ENCODE measurements at places on chromosomes 2 and 18.

DNA sequence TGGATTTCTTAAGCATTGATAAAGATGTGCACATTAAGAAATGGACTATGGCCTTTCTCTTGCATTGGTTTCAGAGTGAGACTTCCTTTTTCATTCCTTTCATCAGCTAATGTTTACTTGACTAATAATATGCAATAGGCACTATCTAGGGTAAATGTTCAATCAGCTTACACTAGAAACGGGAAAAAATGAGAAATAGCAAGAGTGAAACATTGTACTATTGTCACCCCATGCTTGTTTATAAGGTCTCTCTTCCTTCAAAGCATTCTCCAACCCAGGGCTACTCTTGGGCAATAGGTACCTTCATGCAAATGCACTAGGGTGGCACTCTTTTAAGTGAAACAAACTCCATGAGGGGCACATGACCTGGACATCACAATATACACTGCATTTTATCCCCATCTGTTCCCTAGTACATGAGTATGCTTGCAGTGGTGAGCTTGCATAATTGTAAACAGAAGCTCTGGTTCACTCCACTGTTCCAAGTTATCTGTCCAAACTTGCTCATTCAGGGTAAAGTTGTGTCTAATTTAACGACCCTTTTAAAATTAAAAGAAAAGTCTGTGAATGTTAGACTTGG is 402.3 kb downstream of the ERBB4 start:
- no peak overlapping the region for H3K4me3 ChIP-seq
- no peaks in the 10 kb centered on the region for H3K4me1 ChIP-seq
- H3K27ac ChIP-seq, result no peak overlapping the region
- H3K36me3 ChIP-seq, result no peaks in the 10 kb centered on the region

- no peak overlapping the region for H3K4me3 ChIP-seq
- peaks cover 36% of the 10 kb centered on the region for H3K36me3 ChIP-seq
- DNase-seq, result no peak
- no peaks in the 10 kb centered on the region for H3K27me3 ChIP-seq
Observed at GRCh38 chr2:20624884-20625485, 25.9 kb downstream of the HS1BP3 start.

GRCh38 chr2:28623582-28624405 is 127.8 kb upstream of the PPP1CB start:
- H3K27ac ChIP-seq, result peak overlapping the region; percentile 97
- H3K4me1 ChIP-seq, result peaks cover 91% of the 10 kb centered on the region
- no peaks in the 10 kb centered on the region for H3K36me3 ChIP-seq
- H3K27me3 ChIP-seq, result no peaks in the 10 kb centered on the region
- DNase-seq, result no peak

GRCh38 chr2:161068670-161069069 is 91.6 kb upstream of the TANK start:
- H3K27ac ChIP-seq, result no peak overlapping the region
- no peak for DNase-seq
- no peaks in the 10 kb centered on the region for H3K36me3 ChIP-seq
- no peaks in the 10 kb centered on the region for H3K4me1 ChIP-seq
- H3K27me3 ChIP-seq, result no peaks in the 10 kb centered on the region
- no peak overlapping the region for H3K4me3 ChIP-seq

DNA sequence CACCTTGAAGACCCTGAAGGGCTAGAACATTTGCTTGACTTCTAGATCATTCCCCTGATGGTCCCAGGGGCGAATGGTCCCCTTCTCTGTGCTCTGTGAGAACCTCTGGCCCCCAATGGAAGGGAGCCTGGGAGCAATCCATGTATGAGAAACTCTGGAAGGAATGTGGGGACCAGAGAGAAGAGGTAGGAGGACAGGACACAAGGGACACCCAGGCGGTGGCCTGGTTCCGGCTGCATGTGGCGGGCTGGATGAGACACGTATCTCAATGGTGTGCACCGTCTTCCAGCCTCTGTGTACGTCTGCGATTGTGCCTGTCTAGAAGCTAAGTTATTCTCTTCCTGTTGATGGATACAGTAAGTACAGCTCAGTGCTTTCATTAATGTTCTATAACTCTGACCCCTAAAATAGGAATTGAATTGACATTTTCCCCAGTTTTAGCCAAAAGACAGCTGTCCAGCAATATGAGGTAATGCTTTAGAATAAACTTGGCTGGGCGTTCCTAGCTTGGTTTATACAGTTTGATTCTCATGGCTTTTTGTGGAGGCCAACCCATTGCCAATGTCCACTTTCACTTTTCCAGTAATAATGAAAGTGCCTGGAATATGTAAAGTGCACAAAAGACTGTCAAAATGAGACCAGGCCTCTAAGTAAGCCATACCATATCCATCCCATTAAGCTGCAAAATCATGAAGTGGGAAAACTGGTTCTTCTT is 30.1 kb upstream of the COPS8 start:
- H3K27ac ChIP-seq, result no peak overlapping the region
- no peak for DNase-seq
- no peaks in the 10 kb centered on the region for H3K4me1 ChIP-seq

GRCh38 chr18:9356976-9357375 is 22.4 kb downstream of the TWSG1 start:
- DNase-seq, result no peak
- no peaks in the 10 kb centered on the region for H3K27me3 ChIP-seq
- H3K4me3 ChIP-seq, result no peak overlapping the region
- no peaks in the 10 kb centered on the region for H3K4me1 ChIP-seq

GRCh38 chr2:189402932-189403331 is 38.3 kb upstream of the WDR75 start:
- no peak for DNase-seq
- no peak overlapping the region for H3K27ac ChIP-seq

DNA sequence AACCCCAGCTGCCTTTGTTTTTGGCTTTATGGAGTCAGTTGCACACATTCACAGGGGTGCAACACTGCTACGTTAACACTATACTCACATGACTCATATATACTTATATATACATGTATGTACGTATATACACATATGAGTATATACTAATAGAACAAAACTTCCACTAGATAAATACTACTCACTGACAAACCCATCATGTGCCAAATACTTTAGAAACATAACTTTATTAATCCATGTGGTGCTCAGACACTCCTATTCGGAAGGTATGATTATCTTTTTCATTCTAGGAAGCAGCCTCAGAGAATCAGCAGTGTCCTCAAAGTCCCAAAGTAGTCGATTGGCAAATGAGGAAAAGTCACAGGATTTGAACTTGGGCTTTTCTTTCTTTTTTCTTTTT is 7.9 kb downstream of the PMAIP1 start:
- H3K27me3 ChIP-seq, result no peaks in the 10 kb centered on the region
- H3K36me3 ChIP-seq, result no peaks in the 10 kb centered on the region
- peaks cover 47% of the 10 kb centered on the region for H3K4me1 ChIP-seq
- no peak overlapping the region for H3K4me3 ChIP-seq
- DNase-seq, result no peak

GRCh38 chr2:85705680-85706039 is 11.5 kb downstream of the GNLY start:
- H3K27ac ChIP-seq, result no peak overlapping the region
- H3K27me3 ChIP-seq, result no peaks in the 10 kb centered on the region
- no peaks in the 10 kb centered on the region for H3K36me3 ChIP-seq
- no peak overlapping the region for H3K4me3 ChIP-seq
- H3K4me1 ChIP-seq, result peaks cover 18% of the 10 kb centered on the region
- DNase-seq, result no peak

GRCh38 chr18:36595046-36595817 is 233.6 kb downstream of the TPGS2 start:
- DNase-seq, result no peak
- no peaks in the 10 kb centered on the region for H3K4me1 ChIP-seq
- no peaks in the 10 kb centered on the region for H3K36me3 ChIP-seq

DNA sequence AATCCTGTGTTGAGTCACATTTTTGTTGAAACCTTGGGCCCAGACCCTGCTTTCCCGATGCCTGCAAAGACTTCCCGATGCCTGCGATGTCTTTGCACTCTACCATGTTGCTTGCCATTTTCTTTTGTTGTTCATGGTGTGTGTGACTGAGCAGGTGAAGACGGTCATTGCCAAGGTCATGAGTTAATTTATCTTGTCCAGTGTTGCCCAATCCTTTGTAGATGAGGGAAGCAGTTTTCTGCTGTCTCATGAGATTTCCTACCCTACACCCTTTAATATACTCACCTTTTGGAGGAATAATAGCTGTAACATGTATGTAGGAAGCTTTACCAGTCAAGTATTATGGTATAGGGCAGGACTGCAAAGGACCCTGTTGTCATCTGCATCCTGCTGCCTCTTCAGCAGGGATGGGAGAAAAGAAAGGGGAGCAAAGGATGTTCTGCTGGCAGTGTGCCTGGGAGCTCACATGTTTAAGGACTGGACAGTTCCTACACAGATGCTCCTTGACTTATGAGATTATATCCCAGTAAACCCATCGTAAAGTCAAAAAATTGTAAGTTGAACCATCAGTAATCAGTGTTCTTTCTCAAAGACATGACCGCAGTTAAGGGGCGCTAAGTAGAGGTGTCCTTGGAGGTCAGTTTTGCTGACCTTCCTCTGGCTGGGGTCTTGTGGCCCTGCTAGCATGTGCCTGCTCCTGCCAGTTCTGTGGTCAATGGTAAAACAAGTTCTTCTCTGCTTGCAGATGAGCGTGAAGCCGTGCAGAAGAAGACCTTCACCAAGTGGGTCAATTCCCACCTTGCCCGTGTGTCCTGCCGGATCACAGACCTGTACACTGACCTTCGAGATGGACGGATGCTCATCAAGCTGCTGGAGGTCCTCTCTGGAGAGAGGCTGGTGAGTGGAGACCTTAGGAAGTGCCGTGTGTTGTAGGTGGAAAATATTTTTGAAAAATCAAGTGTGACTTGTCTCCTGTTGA is 124.8 kb upstream of the EML6 start:
- H3K27me3 ChIP-seq, result no peaks in the 10 kb centered on the region
- no peak overlapping the region for H3K4me3 ChIP-seq
- no peak overlapping the region for H3K27ac ChIP-seq
- no peak for DNase-seq

GRCh38 chr18:23943104-23943503 is 71.5 kb upstream of the TTC39C start:
- H3K4me3 ChIP-seq, result no peak overlapping the region
- H3K36me3 ChIP-seq, result no peaks in the 10 kb centered on the region
- H3K27ac ChIP-seq, result no peak overlapping the region
- peak; percentile 35 for DNase-seq
- H3K4me1 ChIP-seq, result peaks cover 36% of the 10 kb centered on the region

GRCh38 chr18:76558881-76559667 is 64.0 kb upstream of the ZNF516 start:
- no peaks in the 10 kb centered on the region for H3K4me1 ChIP-seq
- no peaks in the 10 kb centered on the region for H3K36me3 ChIP-seq
- no peak overlapping the region for H3K4me3 ChIP-seq
- DNase-seq, result no peak
- no peak overlapping the region for H3K27ac ChIP-seq

DNA sequence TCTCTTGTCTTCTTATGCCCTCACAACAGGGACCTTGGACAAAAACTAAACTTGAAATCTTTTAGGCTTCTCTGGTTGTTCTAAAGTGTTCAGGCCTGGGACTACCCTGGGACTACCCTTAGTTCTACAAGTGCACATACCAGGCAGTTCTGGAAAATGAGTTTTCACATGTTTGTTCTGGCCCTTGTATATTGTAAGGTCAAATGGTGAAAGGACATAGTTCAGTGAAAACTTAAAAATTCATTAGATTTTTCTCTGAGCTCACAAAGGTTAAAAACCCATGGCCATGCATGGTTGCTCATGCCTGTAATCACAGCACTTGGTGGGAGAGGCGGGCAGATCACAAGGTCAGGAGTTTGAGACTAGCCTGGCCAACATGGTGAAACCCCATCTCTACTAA is 875.5 kb upstream of the FAM98A start:
- no peak overlapping the region for H3K27ac ChIP-seq
- no peak overlapping the region for H3K4me3 ChIP-seq
- no peaks in the 10 kb centered on the region for H3K4me1 ChIP-seq
- DNase-seq, result no peak
- no peaks in the 10 kb centered on the region for H3K27me3 ChIP-seq
- H3K36me3 ChIP-seq, result no peaks in the 10 kb centered on the region

- no peaks in the 10 kb centered on the region for H3K4me1 ChIP-seq
- H3K4me3 ChIP-seq, result no peak overlapping the region
- no peaks in the 10 kb centered on the region for H3K36me3 ChIP-seq
- no peaks in the 10 kb centered on the region for H3K27me3 ChIP-seq
Observed at GRCh38 chr2:108908713-108909070, 80.3 kb downstream of the EDAR start.

- H3K4me3 ChIP-seq, result no peak overlapping the region
- DNase-seq, result no peak
- no peak overlapping the region for H3K27ac ChIP-seq
- H3K4me1 ChIP-seq, result no peaks in the 10 kb centered on the region
- H3K36me3 ChIP-seq, result no peaks in the 10 kb centered on the region
Observed at GRCh38 chr2:229652796-229653195, 61.6 kb downstream of the DNER start.

GRCh38 chr2:196530910-196531309 is 108.6 kb upstream of the CCDC150 start:
- no peak overlapping the region for H3K4me3 ChIP-seq
- no peaks in the 10 kb centered on the region for H3K27me3 ChIP-seq
- no peaks in the 10 kb centered on the region for H3K4me1 ChIP-seq
- no peak for DNase-seq
- H3K27ac ChIP-seq, result no peak overlapping the region
- H3K36me3 ChIP-seq, result no peaks in the 10 kb centered on the region

- no peaks in the 10 kb centered on the region for H3K4me1 ChIP-seq
- DNase-seq, result no peak
- no peaks in the 10 kb centered on the region for H3K27me3 ChIP-seq
- no peaks in the 10 kb centered on the region for H3K36me3 ChIP-seq
- no peak overlapping the region for H3K4me3 ChIP-seq
Observed at GRCh38 chr2:38765149-38765548, 12.9 kb upstream of the GEMIN6 start.

GRCh38 chr2:121690095-121690494 is 40.8 kb upstream of the CLASP1 start:
- no peaks in the 10 kb centered on the region for H3K4me1 ChIP-seq
- H3K27ac ChIP-seq, result no peak overlapping the region
- no peaks in the 10 kb centered on the region for H3K27me3 ChIP-seq
- no peaks in the 10 kb centered on the region for H3K36me3 ChIP-seq
- no peak overlapping the region for H3K4me3 ChIP-seq

GRCh38 chr2:12304564-12305171 is 412.1 kb upstream of the TRIB2 start:
- no peak overlapping the region for H3K4me3 ChIP-seq
- no peaks in the 10 kb centered on the region for H3K36me3 ChIP-seq
- no peak for DNase-seq
- H3K4me1 ChIP-seq, result peaks cover 37% of the 10 kb centered on the region

- H3K36me3 ChIP-seq, result no peaks in the 10 kb centered on the region
- no peak overlapping the region for H3K27ac ChIP-seq
- no peak overlapping the region for H3K4me3 ChIP-seq
- no peaks in the 10 kb centered on the region for H3K27me3 ChIP-seq
Observed at GRCh38 chr2:109185338-109185737, 56.3 kb downstream of the SH3RF3 start.

DNA sequence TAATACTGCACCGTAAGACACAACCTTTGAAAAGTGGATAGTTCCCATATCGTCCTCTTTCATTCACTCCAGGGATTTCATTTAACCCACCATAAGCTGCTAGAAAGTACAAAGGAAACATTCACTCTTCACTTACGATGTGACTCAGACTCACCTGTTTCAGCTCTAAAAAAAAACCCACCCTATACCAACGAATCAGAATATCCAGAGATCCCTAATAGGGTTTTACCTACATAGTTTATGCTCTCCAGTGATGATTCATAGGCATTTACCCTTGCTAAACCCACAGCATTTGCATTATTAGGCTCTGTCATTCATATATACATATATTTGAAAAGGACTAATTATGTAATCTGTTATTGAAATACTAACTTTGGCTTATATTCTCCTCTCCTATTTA is 60.2 kb downstream of the PRPF40A start:
- H3K27me3 ChIP-seq, result no peaks in the 10 kb centered on the region
- H3K4me1 ChIP-seq, result no peaks in the 10 kb centered on the region
- peaks cover 56% of the 10 kb centered on the region for H3K36me3 ChIP-seq
- H3K27ac ChIP-seq, result no peak overlapping the region
- no peak overlapping the region for H3K4me3 ChIP-seq
- no peak for DNase-seq

Measured in CD4-positive, alpha-beta memory T cell (primary cell).